GM23338 (cell line): ENCODE measurements at places on chromosomes 3 and 15. TPM values are rescaled to one million over a fixed set of nuclear protein-coding genes. Genes with fewer than 3 reads are reported as not detected.

- H3K27me3 ChIP-seq: no peaks in the 10 kb centered on the region
- no peaks in the 10 kb centered on the region for H3K4me1 ChIP-seq
- no peaks in the 10 kb centered on the region for H3K36me3 ChIP-seq
- no peak for DNase-seq
These were observed 63.5 kb downstream of the CHRD start for GRCh38 chr3:184443364-184443763.

Gene NCK1
- polyA plus RNA-seq: 18.6 and 28.7 TPM in 2 replicates

GRCh38 chr3:51940648-51941462, 849 bp downstream of the RRP9 start:
- H3K36me3 ChIP-seq: peaks cover 6% of the 10 kb centered on the region; the same call in 1 of the 2 replicates
- H3K27me3 ChIP-seq: no peaks in the 10 kb centered on the region
- peaks cover 9% of the 10 kb centered on the region; the same call in 1 of the 2 replicates for H3K4me1 ChIP-seq
- H3K27ac ChIP-seq: no peak overlapping the region
- peak overlapping the region; percentile 99 for H3K4me3 ChIP-seq

GRCh38 chr3:194125442-194125841, 10.5 kb upstream of the HES1 start:
- DNase-seq: no peak
- H3K36me3 ChIP-seq: no peaks in the 10 kb centered on the region
- H3K4me1 ChIP-seq: peaks cover 14% of the 10 kb centered on the region
- no peak overlapping the region for H3K27ac ChIP-seq
- peaks cover 5% of the 10 kb centered on the region for H3K27me3 ChIP-seq
- no peak overlapping the region for H3K4me3 ChIP-seq

- no peaks in the 10 kb centered on the region for H3K27me3 ChIP-seq
- H3K4me3 ChIP-seq: no peak overlapping the region
- H3K27ac ChIP-seq: no peak overlapping the region
- peaks cover 6% of the 10 kb centered on the region for H3K36me3 ChIP-seq
These were observed 312.3 kb downstream of the WDR72 start for GRCh38 chr15:53447053-53447574.

GRCh38 chr15:94535298-94536048, 304.1 kb downstream of the MCTP2 start:
- H3K36me3 ChIP-seq: no peaks in the 10 kb centered on the region
- H3K27ac ChIP-seq: no peak overlapping the region
- peaks cover 28% of the 10 kb centered on the region for H3K4me1 ChIP-seq
- DNase-seq: no peak

DNA sequence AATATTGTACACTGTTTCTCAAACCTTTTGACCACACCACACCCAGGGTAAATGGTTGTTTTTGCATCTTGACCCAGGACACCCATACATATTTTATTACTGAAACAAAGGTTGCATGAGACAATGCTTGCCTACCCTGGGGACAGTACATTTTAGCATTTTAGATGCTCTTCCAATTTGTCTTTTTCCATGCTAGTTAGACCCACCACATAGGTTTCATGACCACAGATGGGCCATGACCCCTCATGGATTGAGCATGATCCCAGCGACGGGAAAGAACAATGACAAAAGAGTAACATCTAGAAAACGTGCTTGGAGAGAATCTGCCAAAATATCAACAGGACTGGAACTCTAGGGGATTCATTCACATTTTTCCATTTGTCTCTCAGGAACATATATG, 161.0 kb upstream of the PFN2 start:
- no peak overlapping the region for H3K27ac ChIP-seq
- no peak overlapping the region for H3K4me3 ChIP-seq
- H3K36me3 ChIP-seq: no peaks in the 10 kb centered on the region; the same call in 1 of the 2 replicates
- H3K27me3 ChIP-seq: no peaks in the 10 kb centered on the region
- peaks cover 25% of the 10 kb centered on the region for H3K4me1 ChIP-seq
- DNase-seq: no peak

- no peaks in the 10 kb centered on the region for H3K27me3 ChIP-seq
- H3K4me3 ChIP-seq: no peak overlapping the region
- DNase-seq: no peak
- no peak overlapping the region for H3K27ac ChIP-seq
- no peaks in the 10 kb centered on the region for H3K36me3 ChIP-seq
- no peaks in the 10 kb centered on the region for H3K4me1 ChIP-seq
These were observed 53.5 kb downstream of the TBC1D2B start for GRCh38 chr15:78023865-78024518.

Gene SENP7
- 4.5 and 5.0 TPM in 2 replicates for polyA plus RNA-seq

Gene VGLL4
- polyA plus RNA-seq: 20.8 and 23.2 TPM in 2 replicates

- H3K4me3 ChIP-seq: no peak overlapping the region
- DNase-seq: peak; percentile 76
- no peaks in the 10 kb centered on the region for H3K4me1 ChIP-seq
- H3K27me3 ChIP-seq: no peaks in the 10 kb centered on the region
These were observed 278.0 kb downstream of the ZBBX start for GRCh38 chr3:167102071-167102470.

Gene RTP3
- 0.16 TPM in 1 of 2 replicates, not detected in the other for polyA plus RNA-seq

Gene GOLGA8K
- 0.24 TPM in 1 of 2 replicates, not detected in the other for polyA plus RNA-seq

DNA sequence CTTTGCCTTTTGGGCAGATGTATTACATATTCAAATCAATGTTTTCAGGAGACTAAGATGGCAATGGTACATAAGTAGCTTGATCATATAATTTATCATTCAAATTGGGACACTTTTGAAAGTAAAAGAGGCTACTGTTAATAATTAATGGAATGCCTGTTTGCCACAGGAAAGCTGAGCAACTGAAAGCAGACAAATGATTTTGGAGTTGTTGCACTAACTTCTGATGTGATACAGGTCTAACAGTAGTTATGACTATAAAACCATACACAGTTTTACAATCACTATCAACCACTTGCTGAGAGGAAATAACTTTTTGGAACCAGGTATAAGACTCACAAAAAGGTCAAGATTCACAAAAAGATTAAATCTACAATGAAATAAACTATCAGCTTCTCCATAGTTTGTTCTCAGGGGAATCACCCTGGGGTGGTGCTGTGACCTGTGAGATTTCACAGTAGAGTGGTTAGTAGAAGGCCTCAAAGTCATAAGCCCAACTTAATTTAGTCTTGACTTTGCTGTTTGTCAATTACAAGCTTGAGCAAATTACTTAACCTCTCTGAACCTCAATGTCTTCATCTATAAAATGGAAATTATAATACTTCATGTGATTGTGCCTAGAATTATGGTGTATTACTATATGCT, 42.7 kb downstream of the HHLA2 start:
- no peaks in the 10 kb centered on the region for H3K36me3 ChIP-seq
- no peak overlapping the region for H3K27ac ChIP-seq
- H3K27me3 ChIP-seq: no peaks in the 10 kb centered on the region
- H3K4me3 ChIP-seq: no peak overlapping the region
- H3K4me1 ChIP-seq: no peaks in the 10 kb centered on the region
- no peak for DNase-seq

- no peak for DNase-seq
- 0 out of 2 replicates have a peak, but pooled peaks cover 7% of the 10 kb centered on the region for H3K36me3 ChIP-seq
- H3K4me3 ChIP-seq: no peak overlapping the region
- H3K27ac ChIP-seq: no peak overlapping the region
These were observed 113.3 kb downstream of the KLHL25 start for GRCh38 chr15:85681386-85681785.

- no peaks in the 10 kb centered on the region for H3K27me3 ChIP-seq
- DNase-seq: peak; percentile 56
- peaks cover 34% of the 10 kb centered on the region for H3K4me1 ChIP-seq
- no peak overlapping the region for H3K27ac ChIP-seq
- no peaks in the 10 kb centered on the region for H3K36me3 ChIP-seq
These were observed 29.8 kb downstream of the ALS2CL start for GRCh38 chr3:46663591-46664135.

DNA sequence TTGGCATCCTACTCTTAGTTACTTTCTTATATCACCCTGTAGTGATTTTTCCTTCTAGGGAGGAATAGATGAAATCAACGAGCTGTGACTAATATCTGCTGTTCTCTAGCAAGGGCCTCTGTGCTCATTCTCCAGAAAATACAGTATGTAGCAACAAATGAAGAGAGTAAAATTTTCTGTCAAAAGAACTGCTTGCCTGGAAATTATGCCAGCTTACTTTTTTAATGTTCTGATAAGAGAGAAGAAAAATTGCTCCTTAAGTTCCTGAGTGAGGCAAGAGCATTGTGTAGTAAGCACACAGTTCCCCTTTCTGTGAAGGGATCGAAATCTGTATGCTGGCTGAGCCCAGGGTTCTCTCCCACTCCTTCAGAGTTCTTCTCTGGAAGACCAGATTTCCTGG, 51.4 kb upstream of the GK5 start:
- H3K36me3 ChIP-seq: no peaks in the 10 kb centered on the region
- no peak overlapping the region for H3K27ac ChIP-seq
- DNase-seq: no peak
- H3K27me3 ChIP-seq: peaks cover 4% of the 10 kb centered on the region; the same call in 1 of the 2 replicates
- no peaks in the 10 kb centered on the region for H3K4me1 ChIP-seq

- no peak for DNase-seq
- no peak overlapping the region for H3K27ac ChIP-seq
- no peaks in the 10 kb centered on the region for H3K27me3 ChIP-seq
- H3K4me3 ChIP-seq: no peak overlapping the region
- H3K4me1 ChIP-seq: no peaks in the 10 kb centered on the region
- H3K36me3 ChIP-seq: no peaks in the 10 kb centered on the region
These were observed 35.4 kb upstream of the ZNF385D start for GRCh38 chr3:21786438-21786797.

- no peaks in the 10 kb centered on the region for H3K27me3 ChIP-seq
- H3K36me3 ChIP-seq: no peaks in the 10 kb centered on the region
- no peak for DNase-seq
- no peak overlapping the region for H3K4me3 ChIP-seq
- H3K27ac ChIP-seq: no peak overlapping the region
- no peaks in the 10 kb centered on the region; the same call in 1 of the 2 replicates for H3K4me1 ChIP-seq
These were observed 224.5 kb downstream of the ZNF385D start for GRCh38 chr3:21526461-21526860.

Gene BTLA
- polyA plus RNA-seq: 0.44 TPM in 1 of 2 replicates, not detected in the other

DNA sequence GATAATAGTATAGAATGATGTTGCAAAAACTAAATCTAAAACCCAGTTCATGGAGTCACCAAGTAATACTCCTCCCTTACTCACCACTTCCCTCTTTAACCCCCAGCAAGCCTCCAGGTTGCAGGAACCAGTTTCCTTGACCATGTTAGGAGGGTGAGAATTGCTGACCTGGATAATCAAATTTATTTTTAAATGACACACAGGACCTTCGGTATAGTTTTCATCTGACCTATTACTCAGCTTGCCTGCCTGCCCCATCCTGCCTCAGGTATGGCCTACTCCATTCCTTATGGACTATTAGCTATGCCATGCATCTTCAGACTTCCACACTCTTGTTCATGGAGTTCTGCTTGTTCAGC, 883 bp downstream of the RTP4 start:
- H3K4me1 ChIP-seq: peaks cover 4% of the 10 kb centered on the region
- DNase-seq: no peak
- H3K36me3 ChIP-seq: no peaks in the 10 kb centered on the region; the same call in 1 of the 2 replicates
- no peaks in the 10 kb centered on the region for H3K27me3 ChIP-seq

DNA sequence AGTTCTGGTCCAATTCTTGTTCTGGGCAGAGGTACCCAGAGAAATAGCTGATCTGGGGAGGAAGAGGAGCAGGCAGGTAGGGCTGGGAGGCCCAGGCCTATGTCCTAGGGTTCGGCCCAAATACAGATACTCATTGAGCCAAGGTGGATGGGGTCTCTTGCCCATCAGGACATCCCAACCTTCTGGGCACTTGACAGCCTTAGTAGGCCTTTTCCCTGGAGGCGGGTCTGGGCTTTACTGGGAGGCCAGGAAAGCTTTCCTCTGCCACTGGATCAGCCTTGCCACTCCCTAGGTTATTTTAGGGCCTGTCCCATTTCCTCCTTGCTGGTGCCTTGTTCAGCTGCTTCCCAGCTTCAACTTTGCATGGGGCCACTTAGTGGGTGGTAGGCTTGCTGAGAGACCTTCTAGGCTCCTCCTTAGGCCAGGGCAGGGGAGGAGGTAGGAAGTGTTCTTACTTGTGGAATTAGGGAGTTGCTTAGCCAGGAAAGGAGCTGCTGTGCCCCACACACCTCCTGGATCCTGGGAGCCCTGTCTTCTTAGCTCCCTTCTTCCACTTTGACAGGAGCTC, 9.7 kb downstream of the TEX264 start:
- H3K4me1 ChIP-seq: no peaks in the 10 kb centered on the region; the same call in 1 of the 2 replicates
- DNase-seq: no peak
- no peak overlapping the region for H3K4me3 ChIP-seq
- no peak overlapping the region for H3K27ac ChIP-seq
